ENCODE measurements at places on chromosomes 11 and 22.

DNA sequence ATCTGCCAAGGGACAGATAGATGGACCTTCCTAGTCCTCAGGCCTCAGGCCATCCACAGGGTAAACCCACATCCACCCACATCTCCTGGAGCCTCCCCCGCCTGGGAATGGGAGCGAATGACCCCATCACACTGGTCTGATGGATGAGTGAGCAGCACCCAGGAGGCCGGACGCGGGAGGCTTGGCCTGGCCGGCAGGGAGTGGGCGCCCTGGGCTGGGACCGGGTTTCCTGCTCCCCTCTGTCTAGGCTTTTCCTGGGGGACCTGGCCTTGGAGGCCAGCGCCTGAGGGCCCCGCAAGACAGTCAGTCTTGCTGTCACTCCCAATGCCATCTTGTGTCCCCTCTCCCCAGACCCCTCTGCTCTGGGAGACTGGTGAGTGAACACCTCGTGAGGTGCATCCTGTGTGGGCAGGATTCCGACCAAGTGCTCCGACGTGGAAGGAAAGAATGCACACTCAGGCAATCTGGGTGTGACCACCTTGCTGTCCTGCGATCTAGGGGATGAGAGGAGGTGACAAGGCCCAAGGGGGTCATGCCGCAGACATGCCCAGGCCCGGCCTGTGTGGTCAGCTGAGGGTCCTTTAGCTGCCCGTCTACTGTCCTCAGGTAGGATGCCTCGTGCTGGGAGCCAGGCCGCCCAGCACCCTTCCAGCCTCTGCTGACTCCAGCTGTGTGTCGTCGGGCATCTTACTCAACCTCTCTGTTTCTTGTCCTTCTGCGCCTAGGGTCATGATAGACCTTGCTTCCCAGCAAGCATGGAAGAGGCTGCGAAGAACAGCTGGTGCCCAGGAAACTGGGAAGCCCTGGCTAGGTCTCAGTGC is 26.5 kb upstream of the WNT7B start:
- DNase-seq, result peak; percentile 20

DNA sequence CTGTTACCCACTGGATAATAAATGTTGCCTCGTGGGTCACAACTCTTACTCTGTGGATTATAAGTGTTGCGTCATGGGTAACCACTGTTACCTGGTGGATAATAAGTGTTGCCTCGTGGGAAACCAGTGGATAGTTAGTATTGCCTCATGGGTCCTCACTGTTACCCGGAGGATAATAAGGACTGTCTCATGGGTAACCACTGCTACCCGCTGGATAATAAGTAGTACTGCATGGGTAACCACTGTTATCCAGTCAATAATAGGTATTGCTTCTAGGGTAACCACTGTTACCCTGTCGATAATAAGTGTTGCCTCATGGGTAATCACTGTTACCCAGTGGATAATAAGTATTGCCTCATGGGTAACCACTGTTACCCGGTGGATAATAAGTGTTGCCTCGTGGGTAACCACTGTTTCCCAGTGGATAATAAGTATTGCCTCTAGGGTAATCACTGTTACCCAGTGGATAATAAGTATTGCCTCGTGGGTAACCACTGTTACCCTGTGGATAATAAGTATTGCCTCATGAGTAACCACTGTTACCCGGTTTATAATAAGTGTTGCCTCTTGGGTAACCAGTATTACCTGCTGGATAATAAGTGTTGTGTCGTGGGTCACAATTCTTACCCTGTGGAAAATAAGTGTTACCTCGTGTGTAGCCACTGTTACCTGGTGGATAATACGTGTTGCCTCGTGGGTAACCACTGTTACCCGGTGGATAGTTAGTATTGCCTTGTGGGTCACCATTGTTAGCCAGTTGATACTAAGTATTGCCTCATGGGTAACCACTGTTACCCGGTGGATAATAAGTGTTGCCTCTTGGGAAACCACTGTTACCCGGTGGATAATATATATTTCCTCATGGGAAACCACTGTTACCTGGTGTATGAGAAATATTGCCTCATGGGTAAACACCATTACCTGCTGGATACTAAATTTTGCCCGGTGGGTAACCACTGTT is 15.7 kb upstream of the NXPE4 start:
- no peak for DNase-seq

- DNase-seq, result no peak
Measured at GRCh38 chr22:45420539-45420938, 7.0 kb downstream of the RIBC2 start.

- DNase-seq, result no peak
Measured at GRCh38 chr11:66112041-66112491, 42.0 kb downstream of the PACS1 start.

- no peak for DNase-seq
Measured at GRCh38 chr22:37065180-37065579, 13.6 kb downstream of the KCTD17 start.

GRCh38 chr11:10087186-10087922 is 206.7 kb downstream of the SBF2 start:
- DNase-seq, result no peak

DNA sequence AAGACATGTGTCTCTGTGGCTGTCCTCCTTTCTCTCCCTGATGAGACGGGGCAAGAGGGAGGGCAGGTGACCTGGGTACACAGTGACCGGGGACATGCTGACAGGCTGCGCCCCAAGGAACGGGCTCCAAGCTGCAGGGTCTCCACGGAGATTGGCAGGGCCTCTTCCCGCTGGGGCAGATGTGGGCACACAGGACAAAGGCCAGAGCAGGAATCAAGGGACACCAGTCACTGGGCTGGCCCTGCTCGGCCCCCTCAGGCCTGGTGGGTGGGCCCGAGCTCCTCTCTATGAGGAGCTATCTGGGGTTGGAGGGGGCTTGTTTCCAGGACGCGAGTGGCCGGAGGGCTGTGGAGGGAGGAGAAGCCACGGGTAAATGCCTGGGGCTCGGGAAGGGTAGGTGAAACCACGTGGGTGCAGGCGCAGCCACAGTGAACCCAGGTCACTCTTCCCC is 11.2 kb downstream of the PNPLA5 start:
- DNase-seq, result no peak

DNA sequence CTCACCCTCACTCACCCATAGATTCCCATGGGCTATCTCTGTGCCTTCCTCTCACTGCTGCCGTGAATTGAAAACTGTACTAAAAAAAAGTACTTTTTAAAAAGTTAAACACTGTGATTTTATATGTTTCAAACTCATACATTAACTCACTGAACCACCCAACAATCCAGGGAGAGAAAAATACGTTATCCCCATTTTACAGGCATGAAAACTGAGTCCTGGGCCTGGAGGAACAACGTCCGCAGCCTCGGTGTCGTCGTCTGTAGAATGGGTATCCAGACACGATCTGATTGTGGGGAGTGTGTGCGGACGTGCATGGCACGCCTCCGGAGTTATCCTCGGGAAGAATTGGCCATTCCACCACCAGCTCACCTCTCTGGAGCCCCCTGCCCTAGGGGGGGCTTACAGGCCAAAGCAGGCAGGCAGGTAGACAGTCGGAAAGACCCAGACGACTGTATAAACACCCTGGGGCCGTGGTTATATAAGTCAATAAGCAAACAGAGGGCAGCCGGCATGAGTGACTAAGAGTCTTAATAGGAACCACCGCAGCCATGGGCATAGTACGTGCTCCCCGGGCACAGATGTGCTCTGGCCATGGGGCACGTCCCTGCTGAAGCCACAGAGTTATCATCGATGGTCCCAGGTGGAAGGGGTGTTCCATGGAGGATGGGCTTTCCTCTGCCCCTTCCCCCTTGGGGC is 7.1 kb upstream of the PDGFB start:
- DNase-seq, result no peak

- no peak for DNase-seq
Measured at GRCh38 chr11:4580124-4580523, 1.4 kb upstream of the OR52I2 start.

- DNase-seq, result no peak
Measured at GRCh38 chr11:94675813-94676212, 92.3 kb upstream of the AMOTL1 start.

GRCh38 chr11:84408946-84409411 is 1122.8 kb upstream of the CCDC90B start:
- no peak for DNase-seq

- no peak for DNase-seq
Measured at GRCh38 chr11:74196781-74197486, 25.8 kb downstream of the PPME1 start.

GRCh38 chr11:33379947-33380346 is 122.8 kb downstream of the HIPK3 start:
- DNase-seq, result no peak

- no peak for DNase-seq
Measured at GRCh38 chr11:70233511-70233934, 30.4 kb downstream of the FADD start.

DNA sequence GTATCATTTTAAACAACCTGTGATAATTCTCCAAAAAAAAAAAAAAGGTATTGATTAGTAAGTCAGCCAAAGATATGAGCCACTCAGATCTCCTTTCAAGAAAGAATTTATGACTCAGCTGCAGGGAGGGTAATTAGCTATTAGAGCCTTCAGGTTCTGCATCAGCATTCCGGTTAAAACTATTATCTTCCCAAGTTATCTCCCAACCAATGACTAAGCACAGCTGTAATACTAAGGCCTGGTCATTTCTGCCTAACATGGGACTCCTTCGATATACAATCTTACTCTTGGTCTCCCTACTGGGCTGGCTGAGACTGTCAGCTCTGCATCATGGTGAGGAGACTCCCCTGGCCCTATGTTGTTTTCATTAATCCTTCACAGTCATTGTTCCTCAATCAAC is 60.4 kb downstream of the SBF2 start:
- no peak for DNase-seq

Data from femur (tissue), 1 donor.